ENCODE measurements at places on chromosomes 1 and 21.

GRCh38 chr1:34235594-34235993 is 58.9 kb downstream of the C1orf94 start:
- no peak for DNase-seq

DNA sequence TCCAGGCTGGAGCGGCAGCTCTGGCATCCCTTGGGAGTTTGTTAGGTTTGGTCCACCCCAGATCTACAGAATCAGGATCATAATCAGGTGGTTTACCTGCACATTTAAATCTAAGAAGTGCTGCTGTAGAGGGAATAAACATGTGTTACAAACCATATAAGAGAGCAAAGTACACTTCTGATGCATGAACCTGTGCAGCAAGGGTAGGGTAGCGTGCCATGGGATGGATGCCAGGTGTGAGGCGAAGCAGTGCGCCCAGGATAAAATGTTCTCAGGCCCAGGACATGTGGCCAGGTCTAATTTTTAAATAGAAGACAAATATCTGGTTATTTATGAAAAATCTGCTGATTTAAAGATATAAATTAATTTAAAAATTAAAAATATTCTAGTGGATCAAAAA is 308.8 kb upstream of the USP24 start:
- DNase-seq = no peak

DNA sequence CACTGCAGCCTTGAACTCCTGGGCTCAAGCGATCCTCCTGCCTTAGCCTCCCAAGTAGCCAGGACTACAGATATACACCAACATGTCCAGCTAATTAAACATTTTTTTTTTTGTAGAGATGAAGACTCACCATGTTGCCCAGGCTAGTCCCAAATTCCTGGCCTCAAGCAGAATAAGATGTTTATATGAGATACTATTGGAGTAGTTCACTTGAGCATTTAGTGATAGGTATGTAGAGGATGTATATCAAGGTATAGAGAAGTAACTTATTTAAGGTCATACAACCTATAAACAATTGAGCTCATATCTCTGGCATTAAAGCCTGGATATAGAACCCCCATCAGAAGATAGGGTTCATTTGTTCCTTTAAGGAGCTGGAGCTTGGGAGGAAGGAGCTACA is 4.6 kb upstream of the TMEM269 start:
- DNase-seq = no peak

DNA sequence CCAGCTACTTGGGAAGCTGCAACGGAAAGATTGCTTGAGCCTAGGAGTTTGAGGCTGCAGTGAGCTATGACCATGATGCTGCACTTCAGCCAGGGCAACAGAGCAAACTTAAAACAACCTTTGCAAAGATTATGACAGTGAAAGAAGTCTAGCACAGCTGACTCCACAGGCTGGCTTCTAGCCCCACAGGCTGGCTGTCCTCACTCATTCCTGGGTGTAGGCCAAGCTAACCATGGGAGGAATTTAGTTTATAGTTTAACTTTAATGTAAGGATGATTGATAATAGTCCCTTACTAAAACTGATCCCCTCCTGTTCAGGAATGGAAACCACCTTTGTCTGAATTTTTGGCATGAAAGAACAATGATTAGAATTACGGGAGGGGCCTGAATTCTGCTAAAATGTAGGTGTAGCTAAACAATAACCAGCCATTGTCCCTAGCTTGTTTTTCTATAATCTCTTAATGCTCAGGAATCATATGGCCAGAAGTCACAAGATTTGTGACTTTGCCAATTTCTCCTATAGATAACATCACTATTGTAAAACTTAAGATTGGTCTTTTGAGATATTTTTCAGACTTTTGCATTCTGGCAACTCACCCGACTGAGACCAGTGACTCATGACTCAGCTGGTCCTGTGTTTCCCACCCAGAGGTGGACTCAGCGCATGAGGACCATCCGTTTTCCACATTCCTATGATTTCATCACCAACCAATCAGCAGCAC is 28.1 kb upstream of the SGIP1 start:
- DNase-seq = no peak

GRCh38 chr1:229203030-229203751 is 67.7 kb upstream of the RAB4A start:
- no peak for DNase-seq

- DNase-seq = no peak
Measured at GRCh38 chr1:245226203-245226499, 71.4 kb downstream of the KIF26B start.

DNA sequence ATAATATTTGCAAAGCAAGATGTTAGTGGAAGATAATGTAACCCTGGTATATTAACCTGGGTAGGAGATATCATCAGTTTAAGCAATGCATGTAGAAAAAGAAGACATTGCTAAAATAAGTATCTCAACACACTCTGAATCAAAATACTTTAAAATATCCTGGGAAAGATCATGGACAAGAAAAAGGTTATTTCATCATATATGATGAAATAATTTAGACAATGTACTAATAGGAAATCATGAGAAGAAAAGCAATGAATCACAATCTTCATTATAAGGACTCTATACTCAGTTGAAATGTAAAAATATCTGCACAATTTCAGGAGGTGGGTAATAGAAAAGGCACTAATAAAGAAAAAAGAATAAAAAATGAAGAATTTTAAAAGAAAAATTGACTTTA is 158.8 kb downstream of the KCNT2 start:
- DNase-seq = no peak

- DNase-seq = peak; percentile 85
Measured at GRCh38 chr1:16187748-16188401, 24.6 kb downstream of the ARHGEF19 start.

- DNase-seq = peak; percentile 45
Measured at GRCh38 chr1:247421074-247421473, 5.1 kb downstream of the NLRP3 start.
